ENCODE measurements at places on chromosomes 16 and 17.

- no peaks in the 10 kb centered on the region for H3K27me3 ChIP-seq
- no peak for DNase-seq
- no peak overlapping the region for H3K27ac ChIP-seq
These were observed 904.3 kb upstream of the CDH8 start for GRCh38 chr16:62940569-62940968.

GRCh38 chr17:73725794-73726515 lies 81.7 kb upstream of the SDK2 start:
- H3K27ac ChIP-seq: no peak overlapping the region
- no peak for DNase-seq
- H3K36me3 ChIP-seq: peaks cover 1% of the 10 kb centered on the region
- peaks cover 17% of the 10 kb centered on the region for H3K4me1 ChIP-seq
- H3K4me3 ChIP-seq: no peak overlapping the region

DNA sequence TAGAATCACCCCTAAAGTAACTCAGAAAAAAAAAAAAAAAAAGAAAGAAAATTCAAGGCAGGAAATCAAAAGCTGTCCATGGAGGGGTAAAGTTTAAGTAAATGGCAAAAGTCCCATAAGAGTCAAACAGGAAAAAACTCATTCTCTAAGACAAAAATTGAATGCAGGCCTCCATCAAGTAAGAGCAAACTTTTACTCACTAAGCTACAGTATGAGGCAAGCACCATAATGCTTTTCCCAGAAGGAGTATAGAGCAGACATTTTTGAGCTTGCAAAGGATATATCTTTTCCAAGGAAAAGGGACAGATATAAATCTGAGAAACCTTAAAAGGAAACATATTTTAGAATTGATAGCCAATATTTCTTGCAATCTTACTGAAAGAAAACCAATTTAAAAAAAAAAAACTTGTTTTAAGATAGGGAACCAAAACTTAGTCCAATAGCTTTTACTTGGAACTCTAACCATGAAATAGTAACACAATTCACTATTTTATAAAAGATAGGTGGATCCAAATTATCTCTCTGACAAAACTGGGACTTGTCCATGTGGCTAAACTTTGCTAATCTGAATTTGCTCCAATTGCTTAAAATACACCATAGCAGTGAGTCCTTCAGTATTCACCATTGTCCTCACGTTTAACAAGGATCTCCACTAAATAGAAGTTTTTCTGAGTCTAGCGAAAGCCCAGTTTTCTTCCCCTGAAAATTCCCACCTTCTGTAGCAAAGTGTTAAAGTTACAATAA lies 99.8 kb downstream of the CDH11 start:
- H3K4me3 ChIP-seq: no peak overlapping the region
- H3K27ac ChIP-seq: no peak overlapping the region
- no peaks in the 10 kb centered on the region for H3K27me3 ChIP-seq

DNA sequence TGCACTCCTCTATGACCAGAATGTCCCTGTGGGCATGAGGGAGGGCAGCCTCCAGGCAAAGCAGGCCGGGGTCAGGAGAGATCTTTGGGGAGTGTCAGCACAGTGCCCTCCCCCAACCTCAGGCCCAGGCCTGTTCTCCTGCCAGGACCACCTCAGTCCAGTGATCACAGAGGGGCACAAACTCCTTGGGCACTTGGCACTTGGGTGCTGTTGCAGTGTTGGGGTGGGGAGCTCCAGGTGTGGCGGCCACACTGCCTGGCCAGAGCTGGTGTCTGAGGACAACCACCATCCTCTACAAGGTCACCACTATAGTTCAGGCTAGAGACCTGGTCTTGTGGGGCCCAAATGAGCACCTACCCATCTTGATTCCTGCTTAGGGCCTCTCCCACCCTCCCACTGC lies 37.2 kb downstream of the SMPD3 start:
- no peaks in the 10 kb centered on the region for H3K27me3 ChIP-seq
- H3K27ac ChIP-seq: no peak overlapping the region
- no peak overlapping the region for H3K4me3 ChIP-seq
- peaks cover under 1% of the 10 kb centered on the region for H3K4me1 ChIP-seq
- no peaks in the 10 kb centered on the region for H3K36me3 ChIP-seq

DNA sequence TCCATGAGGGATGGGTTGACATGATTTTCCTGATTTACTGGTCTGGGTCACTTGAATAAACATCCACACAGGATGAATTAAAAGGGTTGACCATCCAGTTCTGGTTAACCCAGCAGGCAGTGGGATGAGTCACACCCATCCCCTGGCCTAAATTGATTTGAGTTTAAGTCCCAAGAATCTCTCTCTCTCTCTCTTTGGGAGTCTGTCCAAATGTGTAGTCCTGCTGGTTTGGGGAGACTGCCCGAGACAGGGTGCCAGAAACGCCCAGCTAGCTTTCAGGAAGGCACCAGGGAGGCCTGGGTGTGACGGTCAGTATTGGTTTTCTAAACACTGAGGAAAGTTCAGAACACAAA lies 38.8 kb downstream of the SCPEP1 start:
- no peaks in the 10 kb centered on the region for H3K36me3 ChIP-seq
- DNase-seq: no peak

DNA sequence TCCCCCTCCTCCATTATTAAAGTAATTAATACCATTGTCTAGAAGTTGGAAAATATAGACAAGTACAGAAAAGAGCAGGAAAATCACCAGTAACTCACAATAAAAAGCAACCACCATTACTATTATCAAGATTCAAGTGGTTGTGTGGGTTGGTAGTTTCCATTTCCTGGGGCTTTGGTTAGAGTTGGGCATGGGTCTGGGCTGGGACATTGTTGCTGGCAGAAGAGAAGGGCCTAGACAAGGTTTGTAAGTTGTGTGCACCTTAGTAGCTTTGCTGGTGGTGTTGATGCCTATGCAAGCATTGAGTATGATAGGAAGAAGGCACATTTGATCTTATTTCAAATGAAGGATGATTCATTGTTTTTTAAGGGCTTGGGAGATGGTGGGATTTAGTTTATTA lies 25.4 kb upstream of the NFATC3 start:
- H3K27ac ChIP-seq: peak overlapping the region; percentile 56
- H3K36me3 ChIP-seq: peaks cover 57% of the 10 kb centered on the region
- H3K4me1 ChIP-seq: peaks cover 52% of the 10 kb centered on the region
